Endodermal cell (in vitro differentiated cells): ENCODE measurements at places on chromosomes 1 and 21. TPM values are rescaled to one million over a fixed set of nuclear protein-coding genes. Genes with fewer than 3 reads are reported as not detected.
A peak's percentile ranks its signal among the peaks of the same experiment; 100 is the strongest.

DNA sequence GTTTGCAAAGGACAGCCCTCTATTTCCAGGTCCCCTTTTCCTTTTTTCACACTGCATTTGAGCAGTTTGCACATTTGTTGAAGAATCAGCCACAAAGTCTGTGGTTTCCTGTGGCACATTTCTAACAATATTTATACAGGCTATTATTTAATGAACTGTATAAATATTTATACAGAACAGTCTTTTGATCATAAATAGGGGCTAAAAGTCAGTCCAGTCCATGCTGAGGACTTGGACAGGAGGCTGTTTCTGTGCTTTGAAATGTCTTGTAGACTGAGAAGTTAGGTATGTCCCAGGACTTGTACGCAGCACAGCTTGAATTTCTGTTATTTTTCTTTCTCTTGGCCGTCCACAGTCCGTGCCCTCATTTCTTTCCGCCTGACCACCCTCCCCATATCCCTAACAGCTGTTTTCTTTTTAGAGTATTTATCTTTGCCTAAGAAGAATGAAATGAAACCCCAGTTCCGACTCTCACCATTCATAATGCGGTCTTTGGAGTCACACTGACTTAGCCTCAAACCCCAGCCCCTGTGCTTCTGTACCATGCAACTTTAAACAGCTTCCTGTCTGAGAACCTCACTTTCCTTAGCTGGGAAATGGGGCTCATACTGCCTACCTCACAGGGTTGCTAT is 19.7 kb downstream of the FGGY start:
- no peak overlapping the region for H3K4me3 ChIP-seq
- H3K36me3 ChIP-seq = no peaks in the 10 kb centered on the region
- DNase-seq = no peak
- H3K4me1 ChIP-seq = peaks cover 4% of the 10 kb centered on the region

- peak overlapping the region; percentile 92 for H3K4me3 ChIP-seq
- no peaks in the 10 kb centered on the region for H3K27me3 ChIP-seq
- H3K4me1 ChIP-seq = no peaks in the 10 kb centered on the region
- no peak for DNase-seq
Observed at GRCh38 chr1:1230656-1231399, 973 bp downstream of the SDF4 start.

GRCh38 chr21:36487641-36488307 is 7.9 kb upstream of the CLDN14 start:
- no peak overlapping the region for H3K27ac ChIP-seq
- DNase-seq = no peak
- no peak overlapping the region for H3K4me3 ChIP-seq
- peaks cover 10% of the 10 kb centered on the region for H3K4me1 ChIP-seq

UCHL5 gene
- total RNA-seq = 28.6 to 40.6 TPM (median 39.9 TPM) in 3 replicates

DNA sequence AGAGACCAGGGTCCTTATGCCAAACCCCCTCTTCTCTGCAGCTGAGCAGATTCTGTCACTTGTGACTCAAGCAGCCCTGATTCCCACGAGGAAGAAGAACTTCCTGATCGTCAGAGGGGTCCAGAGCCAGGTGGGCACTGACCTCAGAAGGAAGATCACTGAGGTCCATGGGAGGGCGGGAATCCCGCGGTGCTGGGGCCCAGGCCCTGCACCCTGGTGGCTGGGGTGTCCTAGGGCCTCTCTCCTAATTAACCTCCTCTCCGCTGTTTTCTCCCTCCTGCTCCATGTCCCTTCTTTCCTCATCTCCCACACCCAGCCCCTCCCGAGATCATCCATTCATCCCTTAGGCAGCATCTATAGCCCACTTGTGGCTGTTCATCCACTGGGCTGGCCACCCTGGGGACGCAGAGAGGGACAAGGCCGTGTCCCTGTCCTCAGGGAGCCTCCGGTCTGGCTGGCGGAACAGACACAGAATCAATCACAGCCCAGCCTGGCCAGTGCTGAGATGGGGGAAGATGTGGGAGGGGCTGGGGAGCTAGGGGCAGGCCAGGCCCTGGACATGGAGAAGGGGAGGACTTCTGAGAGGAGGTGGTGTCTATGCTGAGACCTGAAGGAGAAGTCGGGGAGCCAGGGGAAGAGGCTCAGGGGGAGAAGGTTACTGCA is 638.3 kb downstream of the MATN1 start:
- no peaks in the 10 kb centered on the region for H3K36me3 ChIP-seq
- no peak overlapping the region for H3K27ac ChIP-seq
- H3K4me3 ChIP-seq = no peak overlapping the region
- H3K27me3 ChIP-seq = no peaks in the 10 kb centered on the region
- no peaks in the 10 kb centered on the region for H3K4me1 ChIP-seq
- DNase-seq = no peak

CTSS gene
- not detected in 3 replicates for total RNA-seq

NUDT4B gene
- 0.71 to 1.3 TPM in 2 of 3 replicates, not detected in the other for total RNA-seq

DNA sequence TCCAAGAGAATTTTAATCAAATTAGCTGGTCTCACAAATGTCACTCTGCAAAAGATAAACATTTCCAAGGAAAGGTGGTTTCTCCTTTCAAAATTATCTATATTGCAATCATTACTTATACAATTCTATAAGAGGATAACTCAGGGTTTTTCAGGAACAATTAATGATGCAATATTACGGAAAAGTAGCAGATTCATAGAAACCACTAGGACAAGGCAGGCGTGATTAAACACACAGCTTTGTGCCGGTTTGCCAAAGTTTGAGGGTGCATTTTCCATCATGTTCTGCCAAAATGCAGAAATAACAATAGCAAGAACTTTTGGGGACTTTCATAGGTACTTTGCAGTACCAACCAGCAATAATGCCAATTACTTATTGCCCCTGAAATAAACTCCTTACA is 605 bp downstream of the TNFRSF9 start:
- H3K36me3 ChIP-seq = no peaks in the 10 kb centered on the region
- no peaks in the 10 kb centered on the region for H3K4me1 ChIP-seq
- no peak for DNase-seq
- no peak overlapping the region for H3K27ac ChIP-seq

DNA sequence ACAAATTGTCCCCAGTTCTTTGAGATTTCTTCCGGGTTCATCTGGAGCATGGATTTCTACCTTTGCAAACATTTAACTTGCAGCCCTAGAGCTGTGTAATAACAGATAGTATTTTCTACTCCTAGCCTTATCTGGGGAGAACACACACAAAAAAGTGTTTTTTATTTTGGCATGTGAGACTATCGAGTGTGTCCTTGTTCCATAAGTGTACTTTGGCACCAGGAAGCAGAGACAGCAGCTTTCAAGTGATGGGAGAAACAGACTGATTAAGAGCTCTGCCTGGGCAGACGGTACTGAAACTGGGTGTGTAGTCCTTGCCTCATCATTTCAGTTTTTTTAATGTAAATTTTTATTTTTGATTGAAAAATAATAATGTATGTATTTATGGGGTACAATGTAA is 297.4 kb downstream of the ST6GALNAC3 start:
- no peaks in the 10 kb centered on the region for H3K4me1 ChIP-seq
- H3K4me3 ChIP-seq = no peak overlapping the region
- H3K27me3 ChIP-seq = no peaks in the 10 kb centered on the region
- no peaks in the 10 kb centered on the region for H3K36me3 ChIP-seq
- H3K27ac ChIP-seq = no peak overlapping the region
- no peak for DNase-seq

C1orf185 gene
- total RNA-seq = not detected in 2 replicates

- no peaks in the 10 kb centered on the region for H3K4me1 ChIP-seq
- H3K36me3 ChIP-seq = no peaks in the 10 kb centered on the region
- no peak for DNase-seq
- no peaks in the 10 kb centered on the region for H3K27me3 ChIP-seq
Observed at GRCh38 chr1:198794498-198794897, 155.7 kb downstream of the PTPRC start.

GRCh38 chr1:229408458-229409037 is 25.3 kb downstream of the ACTA1 start:
- no peak overlapping the region for H3K4me3 ChIP-seq
- H3K4me1 ChIP-seq = peaks cover 27% of the 10 kb centered on the region
- H3K36me3 ChIP-seq = no peaks in the 10 kb centered on the region
- H3K27ac ChIP-seq = peak overlapping the region; percentile 57

DNA sequence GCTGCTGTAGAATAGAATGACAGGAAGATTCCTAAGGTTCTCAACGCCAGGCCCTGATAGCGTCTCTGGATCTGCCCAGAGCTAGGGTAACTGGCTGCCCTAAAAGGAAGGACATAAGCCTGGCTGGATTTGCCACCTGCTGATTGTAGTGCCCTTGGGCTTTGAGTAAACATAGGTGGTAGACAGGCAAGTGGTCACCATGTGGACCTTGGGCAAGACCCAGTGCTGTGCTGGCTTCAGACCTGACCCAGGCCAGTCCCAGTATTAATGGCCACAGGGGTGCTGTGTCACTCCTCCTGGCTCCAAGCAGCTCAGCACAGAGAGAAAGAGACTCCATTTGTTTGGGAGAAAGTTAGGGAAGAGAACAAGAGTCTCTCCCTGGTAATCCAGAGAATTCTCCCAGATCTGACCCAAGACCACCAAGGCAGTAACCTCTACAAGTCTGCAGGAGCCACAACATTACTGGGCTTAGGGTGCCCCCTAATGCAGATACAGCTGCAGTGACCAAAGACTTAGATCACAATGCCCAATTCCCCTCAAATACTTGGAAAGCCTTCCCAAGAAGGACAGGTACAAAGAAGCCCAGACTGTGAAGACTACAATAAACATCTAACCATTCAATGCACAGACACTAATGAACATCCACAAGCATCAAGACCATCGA is 44.5 kb downstream of the PHTF1 start:
- H3K4me3 ChIP-seq = no peak overlapping the region
- peaks cover 77% of the 10 kb centered on the region for H3K36me3 ChIP-seq
- H3K27ac ChIP-seq = no peak overlapping the region
- H3K4me1 ChIP-seq = peaks cover 3% of the 10 kb centered on the region
- no peaks in the 10 kb centered on the region for H3K27me3 ChIP-seq

- H3K4me1 ChIP-seq = no peaks in the 10 kb centered on the region
- H3K4me3 ChIP-seq = peak within 1 kb of the TSS; percentile 65
- H3K27ac ChIP-seq = no peak within 1 kb of the TSS
- DNase-seq = peak; percentile 70
- peaks cover 88% of the 10 kb centered on the region for H3K27me3 ChIP-seq
Observed at GRCh38 chr1:47232187-47232874, at the start of gene TAL1. TAL1 (minus strand) TSS chr1:47232225; CDS start chr1:47225888, 6,337 bp downstream.

DCDC2B gene
- total RNA-seq = not detected in 2 replicates

DNA sequence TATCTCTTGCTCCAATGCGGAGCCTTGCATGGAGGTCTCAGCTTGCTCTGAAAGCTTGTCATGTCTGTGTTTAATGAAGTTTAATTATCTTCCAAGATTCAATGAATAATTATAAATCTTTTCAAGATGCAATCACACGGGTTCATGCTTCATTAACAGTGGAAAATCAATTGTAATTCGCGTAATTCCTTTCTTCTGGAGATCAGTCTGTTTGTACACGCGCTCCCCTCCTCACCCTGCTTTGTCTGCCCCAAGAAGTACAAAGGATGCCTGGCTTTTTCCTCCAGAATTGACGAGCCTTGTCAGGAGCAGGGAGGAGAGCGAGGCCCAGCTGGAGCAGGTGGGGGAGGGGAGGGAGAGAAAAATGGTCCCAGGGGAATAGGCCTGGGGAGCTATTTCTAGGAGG is 65.0 kb upstream of the DISP3 start:
- DNase-seq = peak; percentile 59
- no peaks in the 10 kb centered on the region for H3K4me1 ChIP-seq
- peak overlapping the region; percentile 98 for H3K27ac ChIP-seq
- no peaks in the 10 kb centered on the region for H3K36me3 ChIP-seq
- H3K4me3 ChIP-seq = no peak overlapping the region
- H3K27me3 ChIP-seq = no peaks in the 10 kb centered on the region

VPS72 gene
- 66.7 to 103 TPM (median 95.5 TPM) in 3 replicates for total RNA-seq

DNA sequence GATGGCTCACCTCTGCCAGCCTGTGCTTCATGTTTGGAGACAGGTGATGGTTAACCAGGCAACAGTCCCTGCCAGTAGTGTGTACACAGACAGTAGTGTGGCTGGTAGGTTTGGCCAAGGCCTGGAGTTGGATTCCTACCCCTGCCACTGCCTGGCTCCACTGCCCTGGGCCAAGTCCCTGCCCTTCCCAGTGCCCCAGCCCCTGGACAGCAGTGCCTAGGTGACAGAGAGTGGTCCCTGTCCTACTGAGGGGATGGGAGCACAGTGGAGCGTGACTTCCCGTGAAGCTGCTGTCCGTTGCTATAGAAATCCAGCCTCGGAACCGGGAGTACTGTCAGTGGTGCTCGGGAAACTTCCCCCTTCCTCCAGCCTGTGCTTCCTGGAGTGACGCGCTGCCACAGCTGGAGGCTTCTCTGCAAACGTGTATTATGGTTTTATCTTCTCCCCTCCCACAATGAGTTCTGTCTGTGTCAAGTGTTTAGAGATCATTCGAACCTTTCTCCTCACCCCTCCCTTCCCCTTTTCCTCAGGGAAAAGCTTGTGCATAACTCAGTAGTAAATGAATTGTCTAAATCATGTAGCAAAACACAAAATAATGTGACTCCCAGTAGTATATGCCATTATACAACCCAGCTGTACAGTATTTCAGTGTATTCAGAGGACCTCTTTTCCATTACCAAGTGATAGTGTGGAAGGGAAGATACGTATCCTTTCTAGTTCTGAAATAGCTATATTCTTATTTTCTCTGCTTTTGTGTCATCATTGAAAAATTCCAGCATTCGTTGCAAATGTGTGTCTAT is 73.4 kb downstream of the GALNT2 start:
- H3K27me3 ChIP-seq = no peaks in the 10 kb centered on the region
- H3K4me1 ChIP-seq = no peaks in the 10 kb centered on the region
- no peaks in the 10 kb centered on the region for H3K36me3 ChIP-seq
- DNase-seq = no peak
- no peak overlapping the region for H3K4me3 ChIP-seq

DNA sequence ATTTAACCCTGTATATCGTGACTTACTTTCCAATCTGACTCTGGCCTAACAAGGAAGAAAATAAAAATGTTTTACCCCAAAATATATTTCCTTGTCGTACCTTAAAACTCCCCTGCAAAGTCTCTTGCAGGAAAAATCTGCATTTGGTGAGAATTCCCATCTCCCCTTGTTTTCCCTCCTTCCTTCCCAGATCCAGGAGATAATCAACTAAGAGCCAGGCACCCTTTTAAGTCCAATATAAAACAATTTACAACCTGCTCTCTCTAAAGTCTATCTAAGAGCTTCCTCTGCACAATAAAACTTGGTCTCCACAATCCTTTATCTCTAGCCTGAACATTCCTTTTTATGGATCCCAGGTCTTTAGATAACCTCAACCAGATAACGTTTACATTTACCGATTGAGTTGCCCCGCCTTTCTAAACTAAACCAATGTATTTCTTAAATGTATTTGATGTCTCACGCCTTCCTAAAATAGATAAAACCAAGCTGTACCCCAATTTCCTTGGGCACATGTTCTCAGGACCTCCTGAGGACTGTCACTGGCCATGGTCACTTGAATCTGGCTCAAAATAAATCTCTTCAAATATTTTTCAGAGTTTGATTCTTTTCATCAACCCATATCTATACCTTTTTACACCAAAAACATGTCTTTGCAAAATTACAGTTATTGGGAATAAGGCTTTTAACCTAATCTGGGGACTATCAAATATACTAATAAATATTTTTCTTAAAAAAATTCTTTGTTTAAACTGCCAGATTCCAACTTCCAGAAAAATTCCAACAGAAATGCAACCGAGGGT is 993 bp downstream of the DDX59 start:
- no peaks in the 10 kb centered on the region for H3K27me3 ChIP-seq
- H3K4me1 ChIP-seq = peaks cover 5% of the 10 kb centered on the region
- no peak for DNase-seq
- H3K36me3 ChIP-seq = peaks cover 29% of the 10 kb centered on the region
- H3K4me3 ChIP-seq = peak overlapping the region; percentile 82
